ENCODE measurements at places on chromosomes 7 and 10.

DNA sequence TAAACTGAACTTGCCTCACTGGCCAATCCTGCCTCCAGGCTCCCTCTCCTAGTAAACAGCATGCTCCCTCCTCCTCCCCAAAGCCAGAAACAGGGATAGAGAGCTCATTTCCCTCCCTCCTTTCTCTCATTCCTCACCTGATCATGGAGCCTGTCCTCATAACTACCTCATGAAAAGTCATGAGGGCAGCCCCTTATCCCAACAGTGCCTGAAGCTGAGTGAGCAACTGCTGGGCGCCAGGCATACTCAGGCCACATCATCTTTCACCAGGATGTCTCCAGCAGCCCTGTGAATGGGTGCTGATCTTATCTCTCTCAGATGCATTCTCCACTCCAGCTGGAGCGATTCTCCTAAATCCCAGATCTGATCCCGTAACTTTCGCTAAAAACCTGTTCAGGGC is 307.2 kb downstream of the PRPF18 start:
- DNase-seq, result no peak

GRCh38 chr7:23598296-23598695 is 1.1 kb downstream of the CCDC126 start:
- DNase-seq, result no peak

DNA sequence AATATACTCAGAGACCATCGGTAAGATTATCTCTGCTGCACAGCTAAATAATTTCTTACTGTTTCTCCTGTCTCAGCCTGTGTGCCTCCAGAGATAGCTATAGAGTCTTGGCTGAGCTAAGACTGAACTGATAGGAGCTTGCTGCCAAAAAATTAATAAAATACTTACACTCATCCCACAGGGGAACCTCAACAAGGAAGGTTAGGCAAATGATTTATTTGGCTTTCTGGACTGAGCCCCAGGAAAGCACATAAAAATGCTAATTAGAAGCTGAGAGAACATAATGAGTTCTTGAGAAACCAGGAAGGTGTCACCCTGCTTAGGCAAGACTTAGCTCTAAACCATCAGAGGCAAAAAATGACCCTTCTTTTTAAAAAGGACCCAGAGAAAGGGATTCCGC is 534.5 kb downstream of the TNS3 start:
- DNase-seq, result no peak

- no peak for DNase-seq
Observed at GRCh38 chr7:100446040-100446439, 9.7 kb upstream of the PPP1R35 start.

- no peak for DNase-seq
Observed at GRCh38 chr7:142807855-142808460, 37.2 kb downstream of the PRSS2 start.

DNA sequence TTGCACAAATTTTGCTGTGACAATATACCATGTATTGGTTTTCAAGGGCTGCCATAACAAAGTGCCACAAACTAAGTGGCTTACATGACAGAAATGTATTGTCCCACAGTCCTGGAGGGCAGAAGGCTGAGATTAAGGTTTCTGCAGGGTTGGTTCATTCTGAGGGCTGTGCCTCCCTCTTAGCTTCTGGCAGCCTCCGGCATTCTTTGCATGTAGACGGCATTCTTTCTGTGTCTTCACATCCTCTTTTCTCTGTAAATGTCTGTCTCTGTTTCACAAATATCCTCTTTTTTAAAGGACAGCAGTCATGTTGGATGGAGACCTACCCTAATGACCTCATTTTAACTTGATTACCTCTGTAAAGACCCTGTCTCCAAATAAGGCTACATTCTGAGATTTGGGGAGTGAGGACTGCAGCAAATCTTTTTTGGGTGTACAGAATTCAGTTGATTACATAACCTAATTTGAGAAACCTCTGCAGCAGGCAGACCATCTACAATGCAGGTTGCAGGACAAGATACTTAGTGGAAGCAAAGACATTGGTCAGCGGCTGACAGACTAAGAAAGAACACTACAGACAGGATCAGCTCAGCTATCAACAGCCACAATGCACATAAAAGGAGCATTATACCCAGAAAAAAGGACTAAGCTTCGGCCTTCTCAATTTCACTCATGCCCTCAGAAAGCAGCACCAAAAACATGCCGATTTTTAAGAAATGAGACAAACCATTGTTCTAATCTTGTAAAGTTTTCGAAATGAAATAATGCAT is 84.6 kb upstream of the FAM3C start:
- DNase-seq, result no peak

- peak; percentile 94 for DNase-seq
Observed at GRCh38 chr10:68988530-68989316, at the start of gene KIFBP. KIFBP (plus strand) TSS chr10:68988803; CDS start chr10:68988833, 30 bp downstream.

GRCh38 chr7:73865738-73866445 is 4.9 kb downstream of the TMEM270 start:
- no peak for DNase-seq

DNA sequence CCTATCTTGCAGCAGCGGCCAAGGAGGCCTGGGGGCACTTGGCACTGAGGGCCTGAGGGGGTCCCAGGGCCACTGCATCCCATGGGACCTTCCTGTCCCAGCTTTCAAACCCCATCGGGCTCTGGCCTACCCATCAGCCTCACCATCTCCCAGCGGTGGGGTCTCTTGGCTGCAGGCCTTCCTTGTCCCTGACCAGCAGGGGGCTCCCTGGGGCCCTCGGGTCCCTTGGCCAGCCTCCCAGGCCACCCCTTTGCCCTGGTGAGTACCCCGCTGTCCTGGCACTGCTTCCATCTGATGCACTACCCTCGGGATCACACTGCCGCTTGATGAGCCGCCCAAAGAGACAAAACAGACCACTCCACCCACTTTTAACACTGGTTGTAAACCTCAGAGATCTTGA is 43.5 kb downstream of the YKT6 start:
- no peak for DNase-seq

- DNase-seq, result no peak
Observed at GRCh38 chr7:7996568-7996967, 28.0 kb downstream of the GLCCI1 start.

Measured in NCI-H1048 (cell line).